Effector memory CD8-positive, alpha-beta T cell (primary cell): ENCODE measurements at places on chromosomes 4 and X.

DNA sequence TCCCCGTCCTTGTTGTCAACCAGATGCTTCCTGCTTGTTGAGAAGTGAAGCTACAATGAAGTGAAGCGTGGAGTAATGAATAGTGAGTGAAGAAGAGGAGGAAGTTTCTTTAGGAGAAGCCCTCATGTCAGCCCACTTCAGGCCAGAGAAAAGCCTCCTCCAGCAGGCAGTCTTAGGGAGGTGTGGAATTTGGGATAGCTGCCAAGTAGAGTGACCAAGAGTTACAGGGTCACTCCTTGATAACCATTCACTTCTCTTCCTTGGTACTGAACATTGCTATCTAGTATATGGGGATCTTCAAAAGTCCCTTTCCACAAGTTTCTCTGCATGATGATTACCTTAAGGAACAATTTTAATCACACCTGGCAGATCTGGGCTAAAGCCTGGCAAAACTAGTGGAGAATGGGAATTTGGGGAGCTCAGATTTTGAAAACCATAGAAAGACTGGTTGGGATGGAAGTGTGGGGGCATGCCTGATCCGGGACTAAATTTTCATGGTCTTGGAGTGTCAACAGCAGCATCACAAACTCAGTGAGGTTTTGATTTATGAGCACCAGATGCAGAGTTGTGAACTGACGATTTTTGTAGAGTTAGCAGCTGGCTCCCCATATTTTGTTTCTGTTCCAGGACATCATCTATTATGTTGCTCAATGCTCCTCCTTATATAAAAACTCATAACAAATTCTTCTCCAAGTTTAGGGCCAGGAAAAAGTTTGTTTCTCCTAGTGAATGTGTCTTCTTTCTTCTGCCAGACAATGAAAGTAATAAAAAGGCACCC is 53.1 kb downstream of the IGSF1 start:
- DNase-seq: no peak

DNA sequence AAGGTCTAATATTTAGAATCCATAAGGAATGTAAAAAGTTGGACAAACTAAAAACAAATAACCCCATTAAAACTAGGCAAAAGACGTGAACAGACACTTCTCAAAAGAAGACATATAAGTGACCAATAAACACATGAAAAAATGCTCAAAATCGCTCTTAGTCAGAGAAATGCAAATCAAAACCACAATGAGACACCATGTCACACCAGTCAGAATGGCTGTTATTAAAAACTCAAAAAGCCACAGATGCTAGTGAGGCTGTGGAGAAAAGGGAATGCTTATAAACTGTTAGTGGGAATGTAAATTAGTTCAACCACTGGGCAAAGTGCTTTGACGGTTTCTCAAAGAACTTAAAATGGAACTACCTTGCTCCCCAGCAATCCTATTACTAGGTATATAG is 674.3 kb upstream of the MAGEB2 start:
- DNase-seq: no peak

DNA sequence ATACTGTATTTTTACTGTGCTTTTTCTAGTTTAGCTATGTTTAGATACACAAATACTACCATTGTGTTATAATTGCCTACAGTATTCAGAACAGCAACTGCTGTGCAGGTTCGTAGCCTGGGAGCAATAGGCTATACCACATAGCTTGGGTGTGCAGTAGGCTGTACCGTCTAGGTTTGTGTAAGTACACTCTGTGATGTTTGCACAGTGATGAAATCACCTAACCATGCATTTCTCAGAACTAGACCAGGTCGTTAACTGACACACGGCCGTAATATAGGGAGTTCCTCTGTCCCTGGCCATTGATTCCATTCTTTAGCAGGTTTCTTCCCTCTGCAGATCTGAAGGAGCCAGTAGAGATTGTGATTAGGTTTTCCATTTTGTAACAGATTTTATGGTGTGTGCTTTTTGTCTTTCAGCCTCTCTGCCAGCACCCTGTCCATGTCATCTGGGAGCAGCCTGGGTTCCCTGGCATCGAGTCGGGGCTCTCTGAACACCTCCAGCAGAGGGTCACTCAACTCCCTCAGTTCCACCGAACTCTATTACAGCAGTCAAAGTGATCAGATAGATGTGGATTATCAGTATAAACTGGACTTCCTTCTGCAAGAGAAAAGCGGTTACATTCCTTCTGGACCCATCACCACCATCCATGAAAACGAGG is 59.5 kb downstream of the CLDN22 start:
- DNase-seq: no peak

GRCh38 chrX:97027384-97027922 is 143.7 kb downstream of the RPA4 start:
- no peak for DNase-seq

DNA sequence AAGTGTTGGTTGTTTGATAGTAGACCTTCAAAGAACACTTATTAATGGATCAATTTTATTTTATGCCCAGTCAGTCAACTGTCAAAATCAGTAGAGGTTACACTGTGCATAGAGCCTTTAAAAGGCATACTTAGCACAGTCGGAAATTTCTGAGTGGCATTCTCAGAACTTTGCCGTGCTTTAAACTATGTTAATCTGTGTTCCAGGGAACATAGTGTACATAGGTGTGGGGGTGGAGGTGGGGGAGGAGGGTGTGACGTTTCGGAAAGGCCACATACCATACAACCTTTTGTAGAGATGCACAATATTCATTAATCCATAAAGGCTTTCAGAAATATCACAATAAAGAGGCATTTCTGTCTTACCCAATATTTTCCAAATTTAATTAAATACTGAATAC is 75.8 kb downstream of the RS1 start:
- DNase-seq: no peak

- DNase-seq: no peak
These were observed 101.7 kb downstream of the CHIC2 start for GRCh38 chr4:53962516-53963225.
